ENCODE measurements at places on chromosomes 6 and 20. TPM values are rescaled to one million over a fixed set of nuclear protein-coding genes. Genes with fewer than 3 reads are reported as not detected.

The TSBP1 gene
- not detected for total RNA-seq

The SEMG1 gene
- total RNA-seq, result not detected

The ABHD16B gene
- not detected for total RNA-seq

The PNLDC1 gene
- not detected for total RNA-seq

The CRISP3 gene
- not detected for total RNA-seq

The PNPLA1 gene
- not detected for total RNA-seq

The COL19A1 gene
- not detected for total RNA-seq

The ALDH8A1 gene
- 0.29 TPM for total RNA-seq

The DBNDD2 gene
- total RNA-seq, result 28.8 TPM

The FYN gene
- 7.4 TPM for total RNA-seq

The TAAR2 gene
- not detected for total RNA-seq

The CDSN gene
- total RNA-seq, result not detected

The SULF2 gene
- 21.7 TPM for total RNA-seq

The PRKN gene
- total RNA-seq, result not detected

The PRSS35 gene
- total RNA-seq, result 0.12 TPM

The CD109 gene
- total RNA-seq, result 25.3 TPM

The VTA1 gene
- 36.0 TPM for total RNA-seq

The PDE10A gene
- 27.5 TPM for total RNA-seq

The OR12D3 gene
- total RNA-seq, result not detected

The B3GAT2 gene
- total RNA-seq, result 0.05 TPM

The HLA-DRB1 gene
- total RNA-seq, result not detected

The VIP gene
- total RNA-seq, result not detected

The KDM1B gene
- total RNA-seq, result 7.5 TPM

The ERVFRD-1 gene
- total RNA-seq, result not detected

The BPIFB1 gene
- total RNA-seq, result not detected

The SLC22A7 gene
- not detected for total RNA-seq

The HUS1B gene
- total RNA-seq, result not detected

The CST7 gene
- total RNA-seq, result not detected

The UBE2V1 gene
- 111 TPM for total RNA-seq

The SRSF12 gene
- 1.9 TPM for total RNA-seq

The TAAR1 gene
- total RNA-seq, result not detected

The ADTRP gene
- total RNA-seq, result 0.71 TPM

The ARFGAP1 gene
- total RNA-seq, result 79.4 TPM

The RIMS4 gene
- 1.3 TPM for total RNA-seq

The HLA-DOA gene
- total RNA-seq, result not detected

The SIRPB2 gene
- total RNA-seq, result not detected

The CCN6 gene
- not detected for total RNA-seq

The TRIM40 gene
- total RNA-seq, result not detected

The OR2B6 gene
- not detected for total RNA-seq

The SOX18 gene
- total RNA-seq, result 1.4 TPM

The BPIFB4 gene
- total RNA-seq, result not detected

The FAM83C gene
- total RNA-seq, result 0.08 TPM

The ESR1 gene
- not detected for total RNA-seq

The GSTA3 gene
- not detected for total RNA-seq

The IL17A gene
- total RNA-seq, result not detected

The ADAM33 gene
- not detected for total RNA-seq

The ASIP gene
- not detected for total RNA-seq

The PRR18 gene
- 0.14 TPM for total RNA-seq

The KCNQ2 gene
- total RNA-seq, result 0.57 TPM

The CYP39A1 gene
- 0.13 TPM for total RNA-seq

The SALL4 gene
- total RNA-seq, result 1.3 TPM

The VPS52 gene
- total RNA-seq, result 19.4 TPM

The PCK1 gene
- total RNA-seq, result not detected

The WFDC12 gene
- not detected for total RNA-seq

The ECT2L gene
- not detected for total RNA-seq

The EPHA7 gene
- total RNA-seq, result 0.04 TPM

The WFDC10B gene
- not detected for total RNA-seq
